Left ventricle myocardium superior (tissue), 1 donor: ENCODE measurements at places on chromosomes 6 and 20. TPM values are rescaled to one million over a fixed set of nuclear protein-coding genes. Genes with fewer than 3 reads are reported as not detected.
A peak's percentile ranks its signal among the peaks of the same experiment; 100 is the strongest.

- DNase-seq, result peak; percentile 25
Measured at GRCh38 chr6:169157197-169158148, 96.2 kb downstream of the THBS2 start.

GRCh38 chr6:148200293-148200692 lies 142.3 kb upstream of the SASH1 start:
- peak; percentile 39 for DNase-seq

DNA sequence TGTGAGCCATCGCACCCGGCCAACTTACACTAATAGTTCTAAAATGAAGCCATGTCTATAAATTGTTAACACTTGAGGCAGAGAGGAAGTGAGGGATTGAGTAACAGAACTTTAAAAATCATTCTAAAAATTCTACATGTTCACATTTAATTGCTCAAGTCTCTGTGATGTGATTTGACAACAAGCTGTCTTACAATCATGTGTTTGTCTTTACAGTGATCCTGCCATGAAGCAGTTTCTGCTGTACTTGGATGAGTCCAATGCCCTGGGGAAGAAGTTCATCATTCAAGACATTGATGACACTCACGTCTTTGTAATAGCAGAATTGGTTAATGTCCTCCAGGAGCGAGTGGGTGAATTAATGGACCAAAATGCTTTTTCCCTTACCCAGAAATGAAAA lies 23.6 kb downstream of the GTF2H5 start:
- no peak for DNase-seq

DNA sequence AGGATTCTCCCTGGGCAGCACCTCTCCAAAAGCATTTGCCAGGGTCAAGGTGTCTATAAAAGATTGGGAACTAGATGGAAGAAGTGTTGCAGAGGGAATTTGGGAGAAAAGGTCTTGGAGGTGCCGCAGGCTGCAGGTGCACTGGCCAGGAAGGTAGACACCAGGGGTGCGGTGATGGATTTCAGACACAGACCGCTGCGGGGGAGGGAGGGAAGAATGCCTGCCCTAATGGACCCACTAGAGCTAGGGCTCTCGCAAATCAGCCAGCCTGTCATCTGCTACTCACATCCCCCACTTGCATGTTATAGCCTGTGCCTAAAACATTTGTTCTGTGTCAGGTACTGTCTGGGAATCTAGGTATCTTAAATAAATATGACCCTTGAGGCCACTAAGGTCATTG lies 193.6 kb upstream of the SLC24A3 start:
- DNase-seq, result no peak

GRCh38 chr20:20969701-20970280 lies 136.4 kb downstream of the LINC00237 start:
- DNase-seq, result no peak

- no peak for DNase-seq
Measured at GRCh38 chr6:5976811-5977210, 29.9 kb downstream of the NRN1 start.

DNA sequence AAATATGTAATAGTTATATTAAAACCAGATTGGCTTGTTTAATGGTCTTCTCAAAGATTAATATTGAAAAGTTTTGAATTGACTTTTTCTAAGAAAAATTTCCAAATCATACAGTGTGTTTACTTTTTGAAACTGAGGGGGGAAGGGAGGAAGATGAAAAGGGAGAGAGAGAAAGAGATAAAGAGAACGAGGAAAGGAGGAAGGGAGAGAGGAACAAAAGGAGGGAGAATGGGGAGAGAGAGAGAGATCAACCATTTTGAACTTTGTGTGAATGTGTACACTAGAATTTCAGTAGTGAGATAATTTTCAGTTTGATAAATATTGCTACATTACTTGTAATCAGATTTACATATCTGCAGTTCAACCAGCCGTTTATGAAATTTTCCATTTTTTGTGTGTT lies 124.5 kb downstream of the EPHA7 start:
- DNase-seq, result no peak

TBXT gene
- total RNA-seq, result not detected

TCF15 gene
- 11.8 TPM for total RNA-seq

DNA sequence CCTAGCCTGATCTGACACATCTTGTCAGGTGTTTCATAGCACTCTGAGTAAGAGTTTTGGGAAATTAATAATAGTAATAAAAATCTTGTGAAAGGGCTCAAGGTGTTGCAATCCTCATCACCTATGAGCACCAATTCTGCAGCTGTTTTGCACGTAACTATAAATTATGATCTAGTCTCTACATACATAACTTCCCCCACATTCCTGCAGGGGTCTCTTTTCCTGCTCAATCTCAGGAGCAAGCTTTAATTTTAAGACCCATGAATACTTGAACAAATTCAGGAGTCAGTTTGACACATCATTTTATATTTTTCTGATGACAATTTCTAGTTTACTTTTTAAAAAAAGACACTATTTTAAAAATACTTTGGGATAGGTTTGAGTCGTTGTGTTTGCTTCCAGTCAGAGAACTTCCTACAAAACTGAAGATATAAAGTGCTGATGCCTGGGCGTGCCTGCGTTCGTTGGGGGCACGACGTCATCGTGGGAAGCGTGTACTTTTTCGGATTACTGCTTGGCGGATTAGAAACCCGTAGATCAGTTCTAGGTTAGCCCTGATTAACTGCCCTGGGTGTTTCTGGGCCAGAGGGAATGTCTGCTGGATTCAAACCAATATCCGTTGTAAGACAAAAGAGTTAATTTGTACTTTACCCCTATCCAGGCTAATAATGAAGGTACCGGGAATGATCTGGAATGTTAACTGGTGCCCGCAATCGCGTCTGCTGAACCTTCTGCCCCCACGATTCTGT lies 1.0 kb upstream of the E2F3 start:
- DNase-seq, result peak; percentile 45

MTHFD1L gene
- total RNA-seq, result 2.4 TPM

- no peak for DNase-seq
Measured at GRCh38 chr20:62374331-62375152, 7.4 kb upstream of the LAMA5 start.

ADAM33 gene
- total RNA-seq, result 12.2 TPM
